ENCODE measurements at places on chromosomes 11 and 22.

GRCh38 chr22:44625981-44626687, 75.9 kb upstream of the PRR5 start:
- DNase-seq, result peak; percentile 83

DNA sequence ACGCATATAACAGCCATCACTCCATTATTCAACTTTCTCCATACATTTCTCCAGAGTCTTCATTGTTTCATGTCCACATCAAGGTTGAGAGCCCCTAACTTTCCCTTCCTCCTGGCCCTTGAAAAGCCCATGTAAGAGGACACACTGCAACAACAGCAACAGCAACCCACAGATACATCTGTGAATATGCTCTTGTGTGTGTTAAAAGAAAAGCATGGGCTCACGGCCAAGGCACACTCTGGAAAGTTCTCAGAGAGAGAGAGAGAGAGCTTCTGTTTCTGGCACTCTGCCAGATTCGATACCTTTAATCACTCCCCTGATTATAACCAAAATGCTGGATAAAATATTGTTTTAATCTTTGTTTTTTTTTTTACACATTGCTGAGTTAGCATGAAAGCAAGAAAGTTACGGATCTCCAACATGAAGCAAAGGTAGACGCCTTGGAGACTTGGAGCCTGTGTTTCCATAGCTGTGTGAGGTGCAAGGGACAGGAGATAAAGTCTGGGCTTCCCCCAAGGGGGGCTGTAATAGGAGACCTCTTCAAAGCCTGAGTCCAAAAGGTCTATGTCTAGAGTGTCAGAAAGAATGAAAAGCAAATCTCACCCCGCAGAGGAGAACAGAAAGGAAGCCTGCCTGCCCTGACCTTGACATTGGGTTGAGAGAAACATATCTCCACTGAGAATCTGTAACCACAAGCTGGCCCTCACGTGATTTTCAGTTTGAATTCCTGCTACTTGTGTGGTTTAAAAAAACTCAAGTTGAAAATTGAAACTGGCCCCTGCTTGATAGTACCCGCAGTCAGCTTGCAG, 33.7 kb upstream of the MPPED1 start:
- no peak for DNase-seq

GRCh38 chr11:22787551-22788162, 41.9 kb downstream of the SVIP start:
- DNase-seq, result peak; percentile 8

DNA sequence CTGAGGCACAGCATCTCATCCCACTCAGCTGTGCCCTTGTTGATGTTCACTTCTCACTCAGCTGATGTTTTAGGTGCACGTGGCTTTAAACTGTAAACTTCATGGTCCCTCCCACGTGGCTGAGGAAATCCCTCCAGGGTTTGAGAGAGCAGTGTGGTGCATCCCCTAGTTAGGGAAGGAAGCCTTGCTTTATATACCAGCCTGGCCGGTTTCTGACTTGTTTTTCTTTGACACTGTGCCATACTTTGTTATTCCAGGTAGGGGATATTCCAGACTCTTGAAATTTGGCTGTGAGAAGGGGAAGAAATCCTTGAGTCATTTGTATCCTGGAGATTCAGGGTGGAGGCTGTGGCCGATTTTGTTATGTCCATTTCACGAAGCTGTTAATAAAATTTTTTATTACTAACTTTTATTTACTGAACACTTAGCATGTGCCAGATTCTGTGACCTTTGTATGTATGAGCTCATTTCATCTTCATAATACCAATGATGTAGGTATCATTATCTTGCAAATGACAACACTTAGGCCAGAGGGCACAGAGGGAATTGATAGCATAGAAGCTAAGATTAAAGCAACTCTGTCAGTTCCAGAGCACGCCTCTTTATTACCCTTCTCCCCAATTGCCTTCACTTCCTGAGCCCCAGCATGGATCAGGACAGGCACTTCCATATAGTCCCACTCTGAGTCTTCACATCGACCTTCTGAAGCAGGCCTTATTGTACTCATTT, 116.6 kb downstream of the NAV2 start:
- DNase-seq, result no peak

- no peak for DNase-seq
These were observed 77.5 kb upstream of the CTSC start for GRCh38 chr11:88414981-88415413.
